Mesenteric fat pad (tissue), 1 donor: ENCODE measurements at places on chromosomes 11 and 22.

DNA sequence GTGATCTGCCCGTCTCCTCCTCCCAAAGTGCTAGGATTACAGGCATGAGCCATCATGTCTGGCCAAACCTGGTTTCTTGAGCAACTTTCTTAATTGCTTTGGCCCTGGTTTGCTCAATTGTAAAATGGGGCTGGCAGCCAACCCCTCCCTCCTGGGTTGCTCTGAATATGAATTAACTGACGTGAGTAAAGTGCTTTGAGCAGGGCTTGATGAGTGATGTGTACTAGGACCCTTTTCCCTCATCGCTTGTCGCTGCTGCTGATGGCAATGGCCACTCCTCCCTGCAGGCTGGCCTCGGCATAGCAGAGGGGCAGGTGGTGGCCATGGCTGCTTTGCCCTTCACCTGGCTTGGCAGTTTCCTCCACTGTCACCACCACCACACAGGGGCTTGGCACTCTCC, 41.5 kb downstream of the RNF141 start:
- DNase-seq, result no peak

- DNase-seq, result no peak
Observed at GRCh38 chr22:30444632-30445437, 19.3 kb downstream of the MTFP1 start.

DNA sequence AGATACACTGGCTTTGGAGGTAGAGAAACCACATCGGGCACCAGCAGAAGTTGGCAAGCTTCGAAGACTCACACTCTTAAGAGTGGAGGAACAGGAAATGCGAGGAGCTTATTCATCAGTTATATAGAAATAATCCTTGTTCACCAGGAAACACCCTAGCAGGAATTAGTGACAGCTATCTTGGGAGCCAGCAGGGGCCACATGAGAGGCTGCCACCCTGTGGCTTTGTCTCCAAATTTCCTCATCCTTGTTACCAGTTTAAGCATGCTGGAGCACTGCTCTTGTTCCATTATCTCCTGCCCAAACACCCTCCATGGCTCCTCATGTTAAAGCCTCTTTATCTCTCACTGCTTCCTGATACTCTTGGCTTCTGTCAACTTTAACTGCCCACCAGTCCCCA, 131.0 kb downstream of the PLEKHA7 start:
- DNase-seq, result no peak

DNA sequence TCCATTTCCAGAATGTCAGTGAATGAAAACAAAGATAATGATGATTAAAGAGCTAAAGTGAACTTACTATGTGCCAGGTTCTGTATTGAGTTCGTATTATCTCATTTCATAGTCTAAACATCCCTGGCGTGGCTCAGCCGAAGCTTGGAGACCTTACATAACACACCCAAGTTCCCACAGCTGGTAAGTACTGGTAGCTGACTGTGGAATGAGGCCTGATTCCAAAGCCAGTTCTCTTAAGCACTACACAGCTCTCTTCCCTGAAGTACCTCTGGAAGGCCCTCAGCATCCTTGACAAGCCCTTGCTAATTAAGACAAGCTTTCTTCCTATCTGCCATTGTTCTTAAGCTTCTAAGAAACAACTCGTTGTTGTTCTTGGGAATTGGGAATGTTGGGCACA, 28.6 kb upstream of the NCAM1 start:
- no peak for DNase-seq

DNA sequence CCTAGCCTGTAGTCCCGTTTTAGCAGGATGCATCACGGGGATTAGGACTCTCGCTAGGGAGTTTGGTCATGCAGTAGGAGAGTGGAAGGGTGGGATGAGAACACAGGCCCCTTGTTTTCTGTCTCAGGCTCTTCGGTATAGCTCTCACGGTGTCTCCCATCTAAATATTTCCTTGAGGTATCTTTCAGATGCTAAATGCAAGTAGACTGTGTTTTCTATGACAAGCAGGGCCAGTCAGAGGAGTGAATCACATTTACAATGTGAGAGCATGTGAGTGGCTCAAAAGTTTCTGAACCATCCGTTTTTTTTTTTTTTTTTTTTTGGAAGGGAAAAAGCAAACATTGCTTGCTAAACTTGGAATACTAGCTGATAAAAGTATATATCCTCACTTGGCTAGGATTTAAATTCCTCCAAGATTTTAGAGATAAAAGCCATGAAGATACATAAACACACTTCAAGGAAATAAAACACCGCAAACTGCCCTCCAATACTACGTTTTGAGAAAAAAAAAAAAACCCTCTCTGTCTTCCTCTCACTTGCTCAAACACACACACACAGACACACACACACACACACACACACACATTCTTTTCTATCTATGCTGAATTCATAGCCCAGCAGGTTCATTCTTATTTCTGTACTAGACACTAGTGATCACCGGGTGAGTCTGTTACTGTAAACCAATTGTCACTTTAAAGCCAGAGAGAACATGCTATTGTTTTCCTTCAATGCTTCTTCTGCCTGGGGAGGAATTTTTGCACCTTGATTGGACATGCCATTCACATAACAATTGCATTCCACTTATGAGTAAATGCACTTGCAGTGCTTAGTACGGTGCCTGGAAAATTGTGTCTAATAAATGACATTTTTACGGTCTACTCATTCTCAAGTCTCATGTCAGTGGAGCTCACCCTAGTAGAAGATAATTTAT, 224.6 kb upstream of the CCDC90B start:
- DNase-seq, result no peak

GRCh38 chr22:42611051-42611450, 3.6 kb downstream of the POLDIP3 start:
- no peak for DNase-seq

- no peak for DNase-seq
Observed at GRCh38 chr11:121711236-121711635, 258.5 kb upstream of the SORL1-AS1 start.

DNA sequence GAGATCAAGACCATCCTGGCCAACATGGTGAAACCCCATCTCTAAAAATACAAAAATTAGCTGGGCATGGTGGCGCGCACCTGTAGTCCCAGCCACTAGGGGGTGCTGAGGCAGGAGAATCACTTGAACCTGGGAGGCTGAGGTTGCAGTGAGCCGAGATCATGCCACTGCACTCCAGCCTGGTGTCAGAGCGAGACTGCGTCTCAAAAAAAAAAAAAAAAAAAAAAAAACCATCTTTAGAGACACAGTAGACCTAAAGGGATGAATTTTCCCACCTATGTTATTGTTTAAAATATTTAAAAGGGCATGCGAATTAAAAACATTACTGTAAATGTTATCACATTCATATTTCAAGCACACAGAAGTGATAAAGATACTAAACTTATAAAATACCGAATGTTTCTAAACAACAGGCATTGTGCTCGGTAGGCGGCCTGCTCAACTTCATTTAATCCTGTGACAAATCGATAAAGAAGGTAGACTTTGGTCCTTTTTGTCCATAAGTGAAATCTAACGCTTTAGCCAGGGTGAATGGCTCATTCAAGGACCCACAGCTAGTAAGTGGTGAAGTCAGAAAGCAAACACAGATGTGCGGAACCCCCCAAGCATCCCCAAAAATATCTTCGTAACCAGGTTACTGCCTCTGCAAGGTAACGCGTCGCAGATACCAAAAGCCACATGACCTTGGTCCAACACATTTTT, 16.1 kb downstream of the NCAPD3 start:
- no peak for DNase-seq

DNA sequence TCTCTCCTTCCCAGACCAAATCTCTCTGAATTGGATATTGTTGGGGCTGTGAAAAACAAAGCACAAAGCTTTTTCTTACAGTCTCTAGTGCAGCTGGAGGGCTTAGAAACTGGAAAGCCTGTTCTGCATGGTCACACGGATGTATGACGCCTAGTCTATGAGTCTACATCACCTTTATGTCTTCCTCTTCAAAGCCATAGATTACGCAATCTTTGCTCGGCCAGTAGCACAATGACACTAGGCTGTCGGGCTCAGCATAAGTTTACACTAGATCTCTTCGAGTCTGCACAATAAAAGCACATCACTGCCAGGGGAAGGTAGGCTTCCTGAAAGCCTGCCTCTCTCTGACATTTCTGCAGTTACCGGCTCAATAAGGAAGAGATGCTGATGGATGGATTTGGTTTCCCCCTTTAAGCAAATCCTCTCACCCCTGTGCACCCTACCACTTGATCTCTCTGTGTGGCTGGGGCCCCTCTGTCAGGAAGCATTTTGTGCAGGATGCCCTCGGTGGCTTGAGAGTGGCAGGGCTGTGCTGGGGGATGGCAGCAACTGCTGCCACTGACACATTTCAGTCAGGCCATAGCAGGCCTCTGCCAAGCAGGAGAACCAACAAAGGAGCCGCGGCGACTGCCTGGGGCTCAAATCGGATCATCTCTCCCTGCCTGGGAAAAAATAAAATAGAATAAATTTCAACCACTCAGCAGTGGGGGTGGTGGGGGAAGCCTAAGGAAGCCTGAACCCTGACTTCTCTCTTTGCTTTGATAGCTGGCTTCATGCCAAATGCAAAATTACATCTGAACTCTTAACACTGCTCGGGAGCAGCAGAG, 1272.8 kb downstream of the LRRC4C start:
- DNase-seq, result no peak

- DNase-seq, result no peak
Observed at GRCh38 chr11:69598147-69598546, 42.8 kb upstream of the CCND1 start.

DNA sequence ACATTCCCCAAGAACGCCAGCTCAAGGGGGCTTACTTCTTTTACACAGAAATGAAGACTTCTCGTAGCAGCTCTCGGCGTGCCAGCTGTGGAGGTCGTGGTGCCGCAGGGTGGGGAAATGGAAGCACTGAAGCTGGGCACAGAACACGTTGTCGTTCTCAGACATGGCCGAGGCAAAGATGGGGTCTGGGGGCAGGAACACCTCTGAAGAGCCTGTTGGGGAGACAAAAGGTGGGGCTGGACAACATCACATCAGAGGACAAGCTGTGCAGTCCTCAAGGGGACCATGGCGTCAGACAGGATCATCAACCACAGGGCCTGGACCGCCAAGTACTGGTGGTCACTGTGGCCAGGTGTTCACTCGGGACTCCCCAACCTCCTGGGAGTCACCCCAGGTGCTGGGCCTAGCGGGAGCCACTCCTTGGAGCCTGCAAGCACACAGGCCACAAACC, 65.2 kb downstream of the DGCR2 start:
- DNase-seq, result peak; percentile 77

- DNase-seq, result no peak
Observed at GRCh38 chr22:32622004-32622743, 147.6 kb downstream of the FBXO7 start.

- DNase-seq, result peak; percentile 98
Observed at GRCh38 chr11:57499413-57499982, 16.0 kb downstream of the SLC43A1 start.

DNA sequence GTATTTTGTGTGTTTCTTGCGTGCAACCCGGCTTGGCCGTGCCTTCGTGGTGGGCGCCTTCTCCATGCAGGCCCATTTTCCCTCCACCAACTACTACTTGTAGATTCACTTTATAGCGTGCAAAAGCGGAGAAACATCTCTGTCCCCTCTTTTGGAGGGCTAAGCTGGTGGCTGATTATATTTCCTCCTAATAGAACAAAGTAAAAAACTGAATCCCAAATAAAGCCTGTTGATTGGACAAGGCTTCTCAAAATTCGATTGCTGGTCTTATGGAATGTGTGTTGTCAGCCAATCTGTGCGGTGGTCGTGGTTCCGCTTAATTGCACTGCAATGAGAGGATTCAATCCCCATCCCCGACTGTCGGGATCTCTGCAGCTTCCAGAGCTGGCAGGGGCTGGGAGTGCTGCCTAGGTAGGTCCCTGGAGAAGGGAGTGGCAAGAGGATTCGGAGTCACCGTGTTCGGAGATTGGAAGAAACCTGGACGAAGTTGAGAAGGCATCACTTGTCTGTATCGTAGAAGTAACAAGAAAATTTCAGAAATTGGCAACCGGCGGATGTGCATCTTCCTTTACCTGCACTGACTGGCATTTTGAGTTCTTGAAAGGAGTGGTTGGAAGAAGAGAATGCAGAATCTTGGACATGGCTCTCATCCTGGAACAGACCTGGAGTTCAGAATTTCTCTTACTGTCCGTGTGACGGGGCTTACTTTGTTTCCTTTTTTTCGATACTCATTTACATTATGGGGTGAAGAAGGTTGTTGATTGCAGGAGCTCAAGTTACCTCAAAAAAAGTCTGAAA, 1.1 kb downstream of the HMGXB4 start:
- DNase-seq, result no peak

DNA sequence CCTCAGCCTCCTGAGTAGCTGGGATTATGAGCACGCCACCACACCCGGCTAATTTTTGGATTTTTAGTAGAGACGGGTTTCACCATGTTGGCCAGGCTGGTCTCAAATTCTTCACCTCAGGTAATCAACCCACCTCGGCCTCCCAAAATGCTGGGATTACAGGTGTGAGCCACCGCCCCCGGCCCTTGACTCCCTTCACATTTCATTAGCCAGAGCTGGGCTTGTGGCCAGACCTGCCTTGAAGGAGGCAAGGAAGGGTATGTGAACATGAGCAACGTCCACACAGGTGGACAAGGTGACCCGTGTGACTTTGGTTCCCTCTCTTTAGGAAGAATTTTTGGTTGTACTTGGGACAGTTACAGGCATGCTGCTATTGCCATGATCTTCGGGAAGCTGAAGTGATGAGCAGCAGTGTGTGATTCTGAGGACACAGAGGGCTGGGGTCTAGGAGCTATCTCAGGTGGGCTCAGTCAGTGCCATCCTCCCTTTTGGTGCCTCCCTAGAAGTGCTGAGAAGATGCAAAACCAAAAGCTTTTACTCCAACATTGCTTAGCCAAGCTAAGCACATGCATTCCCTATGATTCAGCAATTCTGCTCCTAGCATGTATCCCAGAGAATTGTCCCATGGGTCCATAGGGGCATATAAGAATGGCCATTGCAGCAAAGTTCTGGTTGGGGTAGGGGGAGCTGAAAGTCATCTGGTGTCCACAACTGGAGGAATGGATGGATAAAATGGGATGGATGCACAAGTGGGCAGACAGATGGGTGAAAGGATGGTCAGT, 6.1 kb downstream of the AP5B1 start:
- peak; percentile 57 for DNase-seq

- DNase-seq, result peak; percentile 84
Observed at GRCh38 chr22:49369726-49370626, 457.7 kb downstream of the BRD1 start.

- no peak for DNase-seq
Observed at GRCh38 chr11:115612046-115612730, 108.0 kb upstream of the CADM1 start.

DNA sequence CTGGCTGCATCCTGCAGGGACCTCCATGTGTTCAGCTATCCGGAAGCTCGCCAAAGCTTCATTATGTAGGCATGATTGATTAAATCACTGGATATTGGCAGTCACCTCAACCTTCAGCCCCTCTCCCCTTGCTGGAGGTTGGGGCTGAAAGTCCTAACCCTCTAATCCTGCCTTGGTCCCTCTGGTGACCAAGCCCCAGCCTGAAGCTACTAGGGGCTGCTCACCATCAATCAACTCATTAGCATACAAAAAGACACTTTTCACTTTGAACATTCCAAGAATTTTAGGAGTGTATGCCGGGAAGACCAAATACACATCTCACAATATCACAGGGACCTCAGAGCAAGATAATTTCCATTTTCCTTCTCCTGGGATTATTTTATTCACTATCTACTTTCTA, 38.8 kb upstream of the TPBGL start:
- no peak for DNase-seq
